ENCODE measurements at places on chromosomes 4 and X. TPM values are rescaled to one million over a fixed set of nuclear protein-coding genes. Genes with fewer than 3 reads are reported as not detected.

DDX53 gene
- total RNA-seq: not detected

GRCh38 chr4:182885738-182886077, 31.5 kb downstream of the DCTD start:
- no peak for DNase-seq

DNA sequence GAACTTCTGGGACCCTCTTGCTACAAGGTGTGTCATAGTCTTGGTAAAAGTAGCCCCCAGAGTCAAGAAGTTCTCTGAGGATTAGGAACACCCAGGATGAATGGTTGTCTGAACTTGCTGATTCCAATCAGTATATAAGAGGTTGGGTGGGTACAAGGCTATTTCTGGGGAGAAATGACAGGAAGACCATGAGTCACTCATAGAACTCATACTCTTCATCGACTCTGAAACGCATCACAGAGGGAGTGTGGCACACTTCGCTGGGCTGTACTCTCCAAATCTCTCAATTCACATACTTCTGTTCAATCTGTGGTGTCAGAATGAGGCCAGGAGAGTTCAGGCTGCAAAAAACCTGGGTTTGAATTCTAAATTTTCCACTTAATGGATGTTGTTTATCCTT, 193.2 kb upstream of the LEF1 start:
- DNase-seq: no peak

DNA sequence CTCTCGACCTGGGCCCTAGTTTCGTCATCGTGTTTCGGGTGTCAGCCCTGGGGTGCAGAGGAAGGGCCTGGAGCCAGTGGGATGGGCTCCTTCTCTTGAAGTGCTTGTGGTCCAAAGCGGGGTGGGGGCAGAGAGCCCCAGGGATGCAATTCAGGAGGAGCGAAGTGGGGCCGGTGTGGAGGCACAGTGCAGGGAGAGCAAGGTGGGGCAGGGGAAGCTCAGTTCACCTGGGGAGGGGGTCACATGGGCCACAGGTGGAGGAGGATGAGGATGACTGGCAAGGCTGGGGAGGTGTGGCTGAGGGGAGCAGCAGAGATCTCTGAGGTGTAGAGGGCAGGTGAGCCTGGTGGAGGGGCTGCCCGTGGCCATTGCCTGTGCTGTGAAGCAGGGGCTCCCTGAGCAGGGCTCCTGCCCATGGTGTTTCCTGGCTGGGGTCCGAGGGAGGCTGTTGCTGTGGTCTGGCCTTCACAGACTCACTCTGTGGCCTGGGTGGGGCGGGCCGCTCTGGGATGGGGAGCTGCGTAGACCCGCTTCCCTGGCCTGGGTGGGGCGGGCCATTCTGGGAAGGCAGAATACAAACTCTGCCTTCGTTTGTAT, 6.9 kb downstream of the SORCS2 start:
- no peak for DNase-seq

ITIH6 gene
- total RNA-seq: not detected

GRCh38 chrX:7132335-7133049, 15.0 kb upstream of the STS start:
- peak; percentile 41 for DNase-seq

DNA sequence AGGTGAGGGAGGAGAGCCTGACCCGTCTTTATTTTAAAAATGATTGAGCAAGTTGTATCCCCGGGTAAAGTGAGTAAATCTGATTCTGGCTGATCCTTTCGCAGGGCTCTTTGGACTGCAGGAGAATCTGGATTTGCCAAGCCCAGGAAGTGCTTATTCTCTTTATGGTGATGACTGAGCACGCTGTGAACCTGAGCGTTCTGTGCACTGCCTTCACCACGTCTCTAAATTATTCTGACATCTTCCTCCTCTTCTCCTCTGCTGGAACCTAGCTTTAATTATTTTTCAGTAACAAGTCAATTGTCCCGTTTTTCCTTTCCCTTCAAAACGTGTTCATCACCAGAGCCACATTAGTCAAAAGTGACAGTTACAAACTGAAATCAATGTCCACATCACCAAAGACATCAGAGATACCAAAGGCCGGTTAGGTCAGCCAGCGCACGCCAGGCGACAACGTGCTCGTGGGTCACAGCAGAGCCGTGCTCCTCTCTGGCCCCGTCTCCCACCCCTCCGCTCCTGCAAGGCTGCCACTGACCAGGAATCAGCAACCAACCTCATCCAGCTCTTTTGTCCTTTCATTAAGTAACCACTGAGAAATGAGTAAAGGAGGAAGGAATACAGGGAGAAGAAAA, 74.3 kb downstream of the DCTD start:
- DNase-seq: no peak

Data from pulmonary artery endothelial cell (primary cell).